ENCODE measurements at places on chromosomes 3 and 15.

- peak; percentile 71 for DNase-seq
These were observed at the start of gene PLS1 for GRCh38 chr3:142595951-142596725. Gene PLS1 (plus strand): TSS chr3:142596393. CDS start chr3:142664238, 67,845 bp downstream.

GRCh38 chr15:29616512-29616911 lies 205.8 kb downstream of the TJP1 start:
- DNase-seq = no peak

DNA sequence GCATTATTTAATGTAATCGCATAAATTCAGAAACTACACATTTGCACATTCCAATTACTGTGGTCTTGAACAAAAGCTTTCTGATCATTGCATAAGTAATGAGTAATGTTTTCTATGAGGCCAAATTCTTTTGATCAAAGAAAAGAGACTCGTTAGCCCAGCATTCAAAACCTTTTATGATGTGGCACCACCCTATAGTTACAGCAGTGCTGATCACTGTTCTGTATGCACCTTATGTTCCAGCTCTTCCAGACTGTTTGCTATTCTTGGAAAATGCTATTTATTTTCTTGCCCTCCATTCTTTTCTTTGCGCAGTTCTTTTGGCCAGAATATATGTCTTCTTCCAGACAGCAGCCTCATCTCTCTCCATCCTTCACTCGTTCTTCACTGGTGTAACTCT lies 42.3 kb downstream of the MAP3K13 start:
- no peak for DNase-seq

- no peak for DNase-seq
These were observed 393.6 kb downstream of the OTOL1 start for GRCh38 chr3:161890147-161890625.

GRCh38 chr3:152322756-152323155 lies 54.0 kb downstream of the MBNL1 start:
- DNase-seq = no peak

DNA sequence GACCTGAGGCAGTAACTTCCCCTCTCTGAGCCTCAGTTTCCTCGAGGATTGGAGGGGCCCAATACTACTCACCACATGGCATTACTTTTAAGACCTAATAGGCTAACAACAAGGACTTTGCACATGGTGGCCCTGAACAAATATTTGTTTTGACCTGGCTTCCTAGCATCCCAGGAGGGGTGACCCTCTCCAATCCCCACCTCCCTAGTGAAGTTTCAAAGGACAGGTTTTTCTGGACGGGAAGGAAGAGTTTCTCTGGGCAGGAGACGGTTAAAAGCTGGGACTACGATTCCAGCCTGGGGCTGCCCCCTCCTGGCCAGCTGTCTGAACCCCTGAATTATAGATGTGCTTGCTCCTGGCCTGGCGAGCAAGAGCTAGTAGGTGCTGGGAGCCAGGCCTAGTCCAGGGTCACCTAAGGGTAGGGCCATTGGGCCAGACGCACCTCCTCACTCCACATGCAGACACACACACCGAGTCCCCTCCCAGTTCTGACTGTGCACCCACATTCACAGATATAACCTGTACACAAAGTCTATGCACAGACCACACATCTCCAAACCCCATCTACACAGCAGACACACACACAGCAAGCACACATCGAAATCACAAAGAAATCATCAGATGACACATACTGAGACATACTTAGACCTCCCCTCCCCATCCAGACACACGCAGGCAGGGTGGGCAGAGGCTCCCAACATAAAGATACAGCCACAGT lies 2.7 kb upstream of the ISL2 start:
- no peak for DNase-seq

DNA sequence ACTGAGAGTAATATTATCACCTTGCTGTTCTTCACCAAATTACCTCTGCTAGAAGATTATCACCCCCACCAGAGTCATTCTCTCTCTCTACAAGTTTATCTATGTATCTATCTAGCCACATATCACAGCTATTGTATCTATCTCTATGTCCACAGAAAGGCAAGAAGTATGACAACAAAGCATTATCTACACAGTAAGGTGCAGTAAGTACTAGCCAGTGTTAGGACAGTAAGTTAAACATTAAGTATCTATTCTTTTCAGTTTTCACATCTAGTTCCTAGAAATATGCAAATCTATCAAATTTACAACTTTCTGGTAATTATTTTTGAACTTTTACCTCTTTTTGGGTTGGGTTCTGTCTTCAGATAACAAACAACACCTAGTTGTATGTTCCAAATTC lies 26.5 kb upstream of the XXYLT1 start:
- no peak for DNase-seq

DNA sequence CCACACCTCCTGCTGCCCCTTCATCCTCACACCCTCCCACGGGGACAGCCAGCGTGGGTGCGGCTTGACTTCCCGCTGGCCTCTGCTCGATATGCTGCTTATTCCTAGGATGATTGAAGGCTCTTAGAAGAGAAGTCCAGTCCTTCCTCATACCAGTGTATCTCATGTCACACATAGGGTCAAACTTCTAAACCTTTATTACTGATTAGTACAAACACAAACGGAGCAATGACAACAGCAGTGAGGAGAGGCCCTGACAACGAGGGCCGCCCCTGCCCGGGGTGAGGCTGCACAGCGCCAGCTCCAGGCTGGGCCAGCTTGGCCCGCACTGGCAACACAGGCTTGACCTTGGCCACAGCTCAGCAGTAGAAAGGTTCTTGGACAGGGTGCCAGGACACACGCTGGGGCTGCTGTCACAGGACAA lies 3.7 kb downstream of the CIB1 start:
- no peak for DNase-seq

DNA sequence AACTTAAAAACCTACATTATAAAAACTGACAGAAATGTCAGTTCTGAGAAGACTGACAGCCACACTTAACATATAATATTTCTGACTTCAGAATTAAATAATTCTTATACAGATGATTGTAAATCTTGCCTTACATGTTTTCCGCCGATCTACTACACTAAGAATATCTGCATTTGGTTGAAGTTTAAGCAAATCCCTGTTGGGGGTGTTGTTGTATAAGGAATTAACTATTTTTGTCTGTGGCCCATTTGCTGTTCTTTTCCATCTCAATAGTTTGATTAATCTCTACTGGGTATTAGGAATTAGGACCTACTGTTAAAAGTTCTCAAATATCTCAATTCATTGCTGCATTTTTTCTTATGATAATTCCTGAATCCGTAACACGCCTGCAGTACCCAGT lies 838.3 kb upstream of the ROBO1 start:
- DNase-seq = no peak

DNA sequence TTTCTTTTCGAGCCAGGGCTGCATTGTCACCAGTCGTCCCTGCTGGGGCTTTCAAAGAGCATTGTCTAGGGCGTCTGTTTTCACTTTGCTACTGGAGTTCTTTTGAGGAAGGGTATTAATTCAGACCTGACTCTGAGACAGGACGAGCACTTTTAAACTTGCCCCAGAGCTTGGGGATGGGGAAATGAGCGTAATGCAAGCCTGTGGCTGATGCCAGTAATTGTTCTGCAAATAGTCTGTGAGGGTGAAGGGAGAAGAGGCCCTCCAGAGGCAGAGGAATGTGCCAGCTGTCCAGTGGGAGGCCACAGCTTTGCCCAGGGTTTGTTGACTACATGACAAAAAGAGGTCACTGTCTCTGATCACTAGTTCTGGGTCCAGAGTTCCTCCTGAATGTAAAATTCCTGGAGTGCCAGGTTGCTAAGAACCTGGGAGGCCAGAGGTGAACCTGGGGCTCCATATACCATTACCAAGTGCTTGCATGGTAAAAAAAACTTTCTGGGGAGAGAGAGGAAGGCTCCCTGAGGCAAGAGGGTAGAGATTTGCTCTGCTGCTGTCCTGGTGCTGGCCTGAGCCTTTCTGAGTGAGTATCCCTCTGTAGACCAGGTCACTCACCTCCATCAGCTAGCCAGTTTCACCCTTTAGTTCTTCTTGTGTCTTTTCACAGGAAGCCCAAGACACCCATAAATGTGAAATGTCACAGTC lies 14.8 kb downstream of the EEFSEC start:
- no peak for DNase-seq

- no peak for DNase-seq
These were observed 16.3 kb downstream of the GCSAM start for GRCh38 chr3:112116748-112117186.

DNA sequence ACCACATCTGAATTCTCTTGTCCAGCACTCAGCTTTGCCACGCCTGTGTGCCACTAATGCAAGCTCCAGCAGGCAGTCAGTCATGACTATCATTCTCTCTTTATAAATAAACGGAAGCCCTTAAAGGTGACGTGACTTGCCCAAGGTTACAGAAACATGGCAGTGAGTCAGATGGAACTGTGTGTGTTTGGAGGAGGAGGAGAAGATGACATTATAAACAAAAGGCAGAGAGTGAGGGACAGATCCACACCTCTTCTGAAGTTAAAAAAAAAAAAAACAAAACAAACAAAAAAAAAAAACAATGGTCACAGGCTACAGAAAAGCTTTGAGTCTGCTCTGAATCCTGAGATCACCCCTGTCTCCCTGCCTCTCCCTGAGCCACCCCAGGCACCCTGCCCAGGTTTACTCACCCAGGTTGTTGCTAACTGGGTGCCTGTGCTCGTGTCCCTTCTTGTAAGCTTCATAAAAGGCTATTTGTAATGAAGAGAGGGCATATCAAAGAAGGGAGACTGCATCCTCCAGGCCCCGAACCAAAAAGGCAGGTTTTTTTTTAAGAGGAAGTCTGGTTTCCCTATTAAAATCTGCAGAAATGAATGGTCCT lies 119.7 kb upstream of the PHLDB2 start:
- DNase-seq = no peak

- DNase-seq = no peak
These were observed 29.4 kb downstream of the ITGA11 start for GRCh38 chr15:68402432-68403160.

- no peak for DNase-seq
These were observed 224.3 kb downstream of the CDIN1 start for GRCh38 chr15:36803773-36804172.

- no peak for DNase-seq
These were observed 533.1 kb upstream of the NAALADL2 start for GRCh38 chr3:174325834-174326700.

GRCh38 chr3:100563652-100564211 lies 45.7 kb upstream of the ADGRG7 start:
- DNase-seq = no peak

DNA sequence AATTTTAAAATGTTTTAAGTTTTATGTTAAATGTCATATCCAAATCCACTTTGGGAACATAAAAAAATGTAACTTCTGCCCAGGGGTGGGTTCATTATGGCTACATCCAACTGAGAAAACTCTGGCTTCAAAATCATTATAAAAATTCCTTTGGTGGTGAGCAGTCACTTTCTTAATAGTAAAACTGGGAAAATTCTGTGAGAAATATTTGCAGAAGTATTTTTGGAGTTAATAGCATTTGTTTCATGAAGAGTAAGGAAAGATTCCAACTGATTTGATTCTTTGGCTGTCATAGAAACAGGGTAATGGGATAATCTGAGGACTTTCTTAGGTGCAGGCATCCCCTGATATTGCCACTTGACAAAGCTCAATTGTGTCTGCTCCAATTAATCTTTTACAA lies 38.8 kb downstream of the CPA3 start:
- DNase-seq = no peak

DNA sequence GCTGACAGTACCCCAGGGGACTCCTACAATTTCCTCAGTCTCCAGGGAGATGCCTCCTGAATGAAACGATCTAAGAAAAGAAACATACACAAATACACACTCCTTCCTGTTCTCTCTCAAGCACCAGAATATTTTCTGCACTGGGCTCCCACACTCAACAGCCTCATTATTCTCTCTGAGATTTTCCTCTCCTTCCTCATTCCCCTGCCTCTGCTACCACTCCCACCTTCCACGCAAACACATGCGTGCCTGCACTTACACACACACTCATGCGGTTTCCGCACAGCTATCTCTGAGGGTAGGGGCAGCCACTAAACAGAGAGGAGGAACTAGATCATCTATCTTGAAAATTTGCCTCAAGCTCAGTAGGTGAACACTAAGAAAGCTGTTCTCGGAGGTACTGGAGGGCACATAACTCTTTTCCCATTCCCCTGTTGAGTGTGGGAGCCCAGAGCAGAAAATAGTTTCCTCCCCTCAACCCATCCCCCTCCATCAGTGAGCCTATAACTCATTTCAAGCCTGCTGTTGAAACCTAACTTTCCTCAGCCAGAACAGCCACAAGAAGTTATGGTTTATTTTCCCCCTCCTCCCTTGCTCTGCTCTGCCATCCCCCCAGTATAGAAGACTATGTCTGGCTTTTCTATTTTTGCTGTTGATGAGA lies 30.5 kb upstream of the TIPARP start:
- DNase-seq = no peak

GRCh38 chr15:29319823-29320222 lies 50.2 kb upstream of the NSMCE3 start:
- no peak for DNase-seq

- no peak for DNase-seq
These were observed 128.3 kb downstream of the ATP10A start for GRCh38 chr15:25734680-25735355.

DNA sequence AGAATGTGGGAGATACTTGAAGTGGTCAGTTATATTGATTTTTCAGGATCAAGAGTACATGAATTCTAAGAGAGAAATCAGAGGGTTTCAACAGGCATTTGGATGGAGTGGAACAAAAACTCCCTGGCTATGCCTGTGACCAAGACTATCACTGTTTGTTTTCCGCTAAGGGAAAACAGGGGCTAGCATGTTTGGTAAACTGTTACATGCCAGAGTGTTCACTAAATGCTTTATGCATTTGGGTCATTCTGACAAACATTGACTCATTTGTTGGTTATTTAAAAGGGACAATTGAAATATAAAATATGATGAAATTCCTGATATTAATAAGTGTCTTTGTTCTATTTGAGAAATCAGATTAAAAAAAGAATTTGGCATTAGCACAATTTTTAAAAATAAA lies 603.9 kb upstream of the KCNMB2 start:
- DNase-seq = no peak

DNA sequence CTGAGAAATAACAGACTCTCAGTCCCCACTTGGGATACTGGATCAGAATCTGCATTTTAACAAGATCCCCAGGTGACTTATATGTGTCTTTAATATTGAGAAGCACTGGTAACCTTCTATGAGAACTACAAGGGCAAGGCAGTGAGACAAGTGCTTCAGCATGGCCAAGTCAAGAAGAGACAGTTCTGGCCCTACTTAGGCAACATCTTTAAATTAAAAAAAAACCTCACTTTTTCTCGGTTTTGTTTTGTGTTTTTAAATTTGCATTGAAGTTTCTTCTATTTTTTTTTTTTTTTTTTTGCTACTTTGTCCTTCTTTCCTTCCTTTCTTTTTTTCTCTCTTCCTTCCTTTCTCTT lies 42.5 kb upstream of the SPTSSB start:
- no peak for DNase-seq

GRCh38 chr3:4712109-4712508 lies 219.0 kb downstream of the ITPR1 start:
- DNase-seq = no peak

- DNase-seq = peak; percentile 7
These were observed 49.9 kb downstream of the KY start for GRCh38 chr3:134600685-134601463.

DNA sequence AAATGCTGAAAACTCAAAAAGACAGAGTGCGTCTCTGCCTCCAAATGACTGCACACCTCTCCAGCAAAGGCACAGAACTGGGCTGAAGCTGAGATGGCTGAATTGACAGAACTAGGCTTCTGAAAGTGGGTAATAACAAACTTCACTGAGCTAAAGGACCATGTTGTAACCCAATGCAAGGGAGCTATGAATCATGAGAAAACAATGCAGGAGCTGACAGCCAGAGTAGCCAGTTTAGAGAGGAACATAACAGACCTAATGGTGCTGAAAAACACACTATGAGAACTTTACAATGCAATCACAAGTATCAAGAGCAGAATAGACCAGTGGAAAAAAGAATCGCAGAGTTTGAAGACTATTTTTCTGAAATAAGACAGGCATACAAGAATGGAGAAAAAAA lies 10.1 kb upstream of the AVEN start:
- no peak for DNase-seq

All from stimulated activated CD8-positive, alpha-beta memory T cell treated with anti-CD3 and anti-CD28 coated beads, Interleukin-15, amount 100 ng/mL, for 1 hour (primary cell).